ENCODE measurements at places on chromosomes 16 and 17.

DNA sequence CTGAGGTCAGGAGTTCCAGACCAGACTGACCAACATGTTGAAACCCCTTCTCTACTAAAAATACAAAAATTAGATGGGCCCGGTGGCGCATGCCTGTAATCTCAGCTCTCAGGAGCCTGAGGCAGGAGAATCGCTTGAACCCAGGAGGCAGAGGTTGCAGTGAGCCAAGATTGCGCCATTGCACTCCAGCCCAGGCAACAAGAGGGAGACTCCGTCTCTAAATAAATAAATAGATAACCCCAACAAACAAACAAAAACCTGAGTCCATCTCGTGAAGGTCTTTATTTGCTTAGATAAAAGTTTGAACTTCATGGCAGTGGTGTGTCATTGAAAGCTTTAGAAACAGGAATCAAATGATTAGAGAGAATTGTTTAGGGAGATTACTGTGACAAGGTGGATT lies 167.4 kb downstream of the BCAS3 start:
- DNase-seq: no peak

DNA sequence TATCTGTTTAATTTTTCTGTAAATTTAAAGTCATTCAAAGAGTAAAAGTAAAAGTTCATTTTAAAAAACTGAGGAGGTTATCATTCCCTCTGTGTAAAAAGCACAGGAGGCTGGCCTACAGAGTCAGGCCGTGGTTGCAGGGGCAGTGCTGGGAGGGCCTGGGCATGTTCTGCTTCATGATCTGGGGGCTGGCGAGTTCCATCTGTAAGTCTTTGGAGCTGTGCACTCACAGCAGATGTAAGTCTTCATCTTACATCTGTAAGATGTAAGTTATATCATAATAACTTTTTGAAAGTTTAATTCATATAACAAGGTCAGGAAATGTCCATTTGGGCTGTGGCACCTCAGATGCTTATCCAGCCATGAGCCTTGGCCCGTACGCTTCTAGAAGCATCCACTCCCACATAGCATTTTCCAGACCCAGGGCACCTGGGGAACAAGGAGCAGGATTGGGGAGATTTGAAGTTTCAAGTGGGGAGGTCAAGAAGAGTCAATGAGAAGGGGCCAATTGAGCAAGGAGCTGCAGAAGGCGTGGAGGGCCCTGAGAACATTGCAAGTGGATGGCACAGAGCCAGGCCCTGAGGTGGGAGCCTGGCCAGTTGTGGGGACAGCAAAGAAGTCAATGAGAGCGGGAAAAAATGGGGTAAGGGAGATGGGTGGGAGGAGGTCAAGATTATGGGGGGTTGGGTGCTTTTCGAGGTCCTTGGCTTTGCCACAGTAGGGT lies 54.1 kb downstream of the TNFRSF13B start:
- peak; percentile 22 for DNase-seq

- DNase-seq: no peak
Measured at GRCh38 chr16:66250686-66251431, 115.6 kb upstream of the CDH5 start.

DNA sequence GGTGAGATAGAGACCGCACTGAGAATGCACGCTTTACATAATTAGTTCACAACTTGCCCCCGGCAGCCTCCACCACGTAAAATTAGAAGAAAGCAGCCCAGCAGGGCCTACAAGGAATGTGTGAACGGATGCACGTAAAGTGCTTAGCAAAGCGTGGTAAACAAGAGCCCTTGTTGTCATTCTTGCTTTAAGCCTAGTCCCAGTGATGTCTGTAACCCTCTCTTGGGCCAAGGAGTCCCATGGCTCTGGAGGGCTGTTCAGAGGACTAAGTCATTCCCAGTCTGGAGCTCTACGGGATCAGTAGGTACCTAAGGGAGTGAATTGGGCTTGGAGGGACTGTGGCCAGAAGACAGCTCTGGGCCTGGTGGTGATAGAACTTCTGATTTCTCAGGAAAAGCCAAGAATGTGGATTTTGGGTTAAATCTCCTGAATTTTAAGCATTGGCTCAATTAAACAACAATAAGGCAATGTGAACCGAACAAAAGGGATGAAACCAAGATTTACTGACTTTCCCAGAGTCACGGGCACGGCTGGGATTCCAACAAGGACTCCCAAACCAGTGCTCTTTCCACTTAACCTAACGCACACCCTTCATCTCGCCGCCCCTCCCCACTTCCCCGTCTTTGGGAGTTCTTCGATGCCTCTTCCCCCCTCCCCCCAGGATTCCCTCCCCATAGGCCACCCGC lies 775 bp upstream of the CHP2 start:
- no peak for DNase-seq

GRCh38 chr17:51006601-51007000 lies 114.1 kb downstream of the SPAG9 start:
- DNase-seq: no peak

- no peak for DNase-seq
Measured at GRCh38 chr17:64377769-64378282, 12.8 kb downstream of the PECAM1 start.

DNA sequence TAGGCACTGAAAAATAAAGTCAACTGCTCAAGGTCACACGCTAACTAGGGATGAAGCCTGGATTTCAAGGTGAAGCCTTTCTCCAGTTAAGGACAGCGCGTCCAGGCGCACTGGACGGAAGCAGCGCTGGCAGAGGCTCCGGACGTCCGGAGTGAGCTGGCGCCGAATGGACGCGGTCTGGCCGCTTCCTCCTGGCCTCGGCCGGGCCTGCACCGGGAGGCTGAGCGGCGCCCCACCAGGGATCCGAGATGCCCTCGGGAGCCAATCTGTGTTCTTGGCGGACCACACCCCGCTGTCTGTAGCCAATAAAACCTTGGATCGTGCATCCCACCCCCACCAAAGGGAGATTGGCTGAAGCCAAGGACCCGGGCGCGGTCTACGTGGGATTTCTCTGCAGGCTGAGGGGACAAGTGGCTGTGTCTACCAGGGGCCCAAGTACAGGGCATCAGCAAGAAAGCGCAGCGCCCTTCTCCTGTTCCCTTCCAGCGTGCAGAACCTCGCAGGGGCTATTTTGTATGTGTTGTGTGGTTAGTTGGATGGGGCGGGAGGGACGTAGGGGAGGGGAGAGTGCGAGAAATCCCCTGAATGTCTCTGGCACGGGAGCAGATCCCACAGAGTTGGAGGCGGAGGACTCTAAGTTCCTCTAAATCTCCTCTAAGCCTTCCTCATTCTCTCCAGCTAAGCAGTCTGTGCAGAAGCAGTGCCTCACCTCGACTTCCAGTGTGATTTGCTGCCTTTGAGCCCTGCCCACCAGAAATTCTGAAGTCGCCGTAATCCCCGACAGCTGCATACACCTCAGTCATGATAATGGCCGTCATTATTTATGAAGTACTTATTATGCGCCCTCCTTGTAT lies 2.5 kb upstream of the AKAP10 start:
- no peak for DNase-seq
